COR-L47 (cell line): ENCODE measurements at places on chromosomes 5 and 9.

GRCh38 chr9:134033516-134034214, 8.4 kb downstream of the BRD3OS start:
- no peak for DNase-seq

DNA sequence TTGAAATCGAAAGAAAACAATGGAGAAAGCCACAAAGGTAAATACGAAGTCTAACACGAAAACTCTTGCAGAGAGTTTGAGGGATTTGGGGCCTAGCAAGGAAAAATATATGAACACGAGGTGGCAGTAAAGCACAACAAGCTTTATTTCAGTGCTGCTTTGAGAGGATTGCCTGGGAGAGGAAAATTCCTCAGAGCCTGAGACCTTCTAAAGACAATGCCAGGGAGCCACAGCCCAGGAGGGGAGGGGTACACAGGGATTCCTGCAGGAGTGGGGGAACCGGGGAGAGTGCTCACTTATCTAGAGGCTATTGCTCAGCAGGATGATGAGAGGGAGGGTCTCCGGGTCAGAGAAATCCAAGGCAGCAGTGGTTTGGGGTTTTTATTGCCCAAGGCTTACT, 134.9 kb upstream of the ADCY2 start:
- peak; percentile 25 for DNase-seq

GRCh38 chr9:115513148-115513547, 395.2 kb upstream of the TNC start:
- DNase-seq = no peak

GRCh38 chr9:90948156-90948555, 146.5 kb downstream of the SYK start:
- DNase-seq = no peak

DNA sequence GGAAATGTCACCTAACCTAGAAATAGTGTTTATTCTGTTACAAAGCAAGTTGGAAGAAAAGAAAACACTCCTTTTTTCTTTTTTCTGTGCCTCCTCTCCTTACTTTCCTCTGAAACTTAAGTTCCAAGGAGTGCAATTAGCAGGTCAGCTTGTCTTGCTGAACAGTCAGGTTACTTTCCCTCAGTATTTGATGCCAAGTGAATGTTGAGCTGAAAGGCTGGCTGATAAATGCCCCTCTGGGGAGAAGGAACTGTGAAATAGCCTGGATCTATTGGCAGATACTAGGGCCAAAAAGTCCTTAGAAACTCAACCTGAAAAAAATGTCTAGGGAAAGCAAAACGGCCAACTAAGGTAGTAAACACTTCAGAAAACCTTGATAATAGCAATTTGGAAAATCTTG, 43.6 kb downstream of the GRIA1 start:
- DNase-seq = no peak

DNA sequence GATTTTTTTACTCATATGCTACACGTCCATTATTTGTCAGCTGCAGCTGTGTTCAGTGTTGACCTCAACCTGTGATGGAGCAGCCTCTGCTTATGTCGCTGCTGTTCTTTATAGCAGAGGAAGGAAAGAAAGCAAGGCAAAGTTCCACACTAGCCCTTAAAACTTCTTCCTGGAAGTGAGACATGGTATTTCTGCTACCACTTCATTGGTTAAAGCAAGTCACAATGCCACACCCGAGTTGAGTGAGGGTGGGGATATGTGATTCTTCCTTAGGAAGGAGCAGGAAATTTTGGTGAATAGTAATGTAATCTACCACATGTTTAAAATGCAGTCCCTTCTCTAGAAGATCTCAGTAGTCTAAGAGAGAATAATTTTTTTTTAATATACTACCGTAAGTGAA, 224.8 kb upstream of the DMRT1 start:
- no peak for DNase-seq

GRCh38 chr9:126699401-126699881, 85.7 kb downstream of the LMX1B start:
- DNase-seq = no peak

GRCh38 chr9:13688223-13688989, 408.9 kb upstream of the MPDZ start:
- DNase-seq = peak; percentile 9

DNA sequence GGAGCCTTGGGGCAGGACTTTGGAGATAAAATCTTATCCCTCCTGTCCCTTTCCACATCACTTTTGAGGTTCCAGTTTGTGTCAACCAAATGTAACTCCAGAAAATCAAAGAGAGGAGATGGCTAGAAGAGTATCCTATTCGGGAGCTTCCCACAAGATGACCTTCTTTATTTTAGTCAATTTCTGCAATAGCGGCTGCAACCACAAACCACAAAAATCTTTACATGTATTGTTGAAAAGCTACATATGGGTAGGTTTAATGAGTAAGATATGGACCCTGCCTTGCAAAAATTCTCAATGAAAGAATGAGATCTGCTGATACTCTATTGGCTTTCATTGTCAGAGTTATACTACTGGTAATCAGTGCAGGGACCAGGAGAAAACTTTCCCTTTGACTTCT, 92.2 kb upstream of the MAMDC2 start:
- no peak for DNase-seq

- no peak for DNase-seq
These were observed 2.7 kb downstream of the IL31RA start for GRCh38 chr5:55853818-55854217.

DNA sequence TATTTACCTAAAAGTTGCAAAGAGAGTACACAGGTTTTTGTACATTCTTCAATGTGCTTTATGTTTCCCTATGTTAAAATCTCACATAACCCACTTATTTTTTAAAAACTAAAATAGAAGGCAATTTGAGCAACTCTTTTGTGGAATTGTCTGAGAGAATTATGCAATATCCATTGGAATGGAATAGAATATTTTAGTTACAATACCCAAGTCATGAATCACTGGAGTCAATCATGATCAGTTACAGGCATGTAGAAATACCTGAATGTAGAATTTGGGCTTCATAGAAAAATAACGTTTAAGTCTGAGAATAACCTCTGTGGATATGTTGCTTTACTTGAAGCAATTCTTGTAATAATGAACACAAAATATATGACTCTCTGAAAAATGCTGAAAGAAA, 143.3 kb downstream of the FGF10 start:
- no peak for DNase-seq

GRCh38 chr5:143051244-143052058, 281.3 kb downstream of the ARHGAP26 start:
- DNase-seq = no peak

DNA sequence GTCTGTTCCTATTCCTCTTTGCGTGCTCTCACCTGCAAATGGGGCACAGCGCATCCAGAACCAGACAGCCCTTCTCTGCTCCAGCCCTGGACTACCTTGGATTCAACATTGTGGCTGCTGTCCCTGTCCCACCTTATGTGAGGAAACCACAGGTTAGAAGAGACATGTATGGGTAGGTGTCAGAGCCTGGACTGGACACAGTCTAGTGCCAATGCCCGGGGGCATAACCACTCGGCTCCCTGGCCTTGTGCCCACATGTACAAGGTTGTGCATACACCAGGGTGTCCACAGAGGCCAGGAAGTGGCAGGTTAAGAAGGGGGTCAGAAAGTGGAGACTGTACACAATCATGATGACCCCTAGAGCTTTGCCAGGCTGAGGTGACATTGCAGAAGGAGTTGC, 22.1 kb upstream of the BRD3 start:
- no peak for DNase-seq

DNA sequence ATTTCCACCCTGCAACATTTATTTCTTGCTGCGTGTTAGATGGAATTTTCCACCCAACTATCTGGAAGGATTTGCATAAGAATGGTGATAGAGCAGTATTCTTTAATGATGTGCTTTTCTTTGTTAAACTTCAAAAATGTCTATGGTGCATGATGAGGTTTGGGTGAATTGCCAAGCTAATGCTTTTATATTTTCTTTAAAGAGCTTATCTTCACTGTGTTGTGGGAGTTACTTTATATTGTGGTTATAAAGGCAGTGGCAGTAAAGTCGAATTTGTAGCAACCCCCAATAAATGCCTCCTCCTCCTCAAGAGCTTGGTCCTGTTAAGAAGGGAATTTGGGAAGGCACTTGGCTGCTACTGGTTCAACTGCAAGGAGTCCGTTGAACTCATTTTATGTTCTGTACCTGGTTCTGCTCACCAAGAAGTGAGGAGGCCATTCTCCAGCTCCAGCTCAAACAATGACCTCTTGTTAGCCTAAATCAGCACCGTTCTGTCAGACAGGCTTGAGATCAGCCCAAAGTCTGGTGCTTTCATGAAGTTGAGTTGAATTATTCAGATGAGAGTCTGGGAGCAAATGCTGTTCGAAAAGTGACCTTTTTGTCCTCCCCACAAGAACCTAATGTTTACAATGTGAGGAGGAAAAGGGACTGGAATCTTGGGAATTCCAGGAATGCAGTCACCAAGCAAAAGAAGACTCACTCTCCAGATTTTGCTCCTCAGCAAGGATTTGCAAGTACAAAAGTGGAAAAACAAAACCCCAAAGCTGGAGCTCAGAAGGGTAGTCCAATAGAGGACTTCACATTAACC, 217.0 kb downstream of the TMEM38B start:
- no peak for DNase-seq

GRCh38 chr9:20570756-20571155, 51.5 kb downstream of the MLLT3 start:
- no peak for DNase-seq

DNA sequence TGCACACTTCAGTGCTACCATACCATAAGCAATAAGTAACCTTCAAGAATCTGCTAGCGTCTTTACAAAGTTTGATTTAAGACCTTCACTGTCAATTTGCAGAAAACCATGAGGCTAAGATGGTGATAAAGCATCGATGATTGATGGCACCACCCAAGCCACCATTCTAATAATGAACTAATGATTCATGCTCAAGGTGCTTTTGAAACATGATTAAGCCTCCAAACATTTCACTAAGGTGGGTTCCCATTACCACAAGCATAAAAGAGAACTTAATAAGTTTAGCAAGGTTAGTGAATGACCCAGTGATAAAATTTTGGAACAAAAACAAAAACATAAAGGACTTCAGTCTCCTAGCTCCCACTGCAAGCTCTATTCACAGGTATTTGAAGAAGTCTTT, 214.7 kb downstream of the FBXL17 start:
- DNase-seq = no peak

DNA sequence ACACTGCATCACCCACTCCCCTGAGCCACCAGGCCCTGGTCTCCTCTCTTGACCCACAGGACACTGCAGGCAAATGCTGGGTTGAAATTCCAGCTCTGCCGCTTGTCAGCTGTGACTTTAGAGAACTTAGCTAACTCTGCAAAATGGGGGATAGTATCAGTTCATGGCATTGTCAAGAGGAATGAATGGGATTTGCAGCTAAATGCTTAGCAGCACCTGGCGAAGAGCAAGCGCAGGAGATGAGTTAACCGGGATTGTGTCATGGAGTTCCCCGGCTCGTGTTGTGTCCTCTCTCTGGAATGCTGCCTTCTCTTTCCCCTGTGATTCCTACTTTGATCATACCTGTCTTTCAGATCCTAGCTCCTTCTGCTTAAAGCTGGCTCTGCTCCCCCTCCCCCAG, 67.1 kb downstream of the DAB2IP start:
- DNase-seq = no peak

- DNase-seq = no peak
These were observed 378.0 kb downstream of the MLLT3 start for GRCh38 chr9:20244271-20244670.

- peak; percentile 82 for DNase-seq
These were observed 281.0 kb downstream of the RASEF start for GRCh38 chr9:82781921-82782392.

- DNase-seq = no peak
These were observed 97.2 kb downstream of the NFIB start for GRCh38 chr9:14216612-14217194.

DNA sequence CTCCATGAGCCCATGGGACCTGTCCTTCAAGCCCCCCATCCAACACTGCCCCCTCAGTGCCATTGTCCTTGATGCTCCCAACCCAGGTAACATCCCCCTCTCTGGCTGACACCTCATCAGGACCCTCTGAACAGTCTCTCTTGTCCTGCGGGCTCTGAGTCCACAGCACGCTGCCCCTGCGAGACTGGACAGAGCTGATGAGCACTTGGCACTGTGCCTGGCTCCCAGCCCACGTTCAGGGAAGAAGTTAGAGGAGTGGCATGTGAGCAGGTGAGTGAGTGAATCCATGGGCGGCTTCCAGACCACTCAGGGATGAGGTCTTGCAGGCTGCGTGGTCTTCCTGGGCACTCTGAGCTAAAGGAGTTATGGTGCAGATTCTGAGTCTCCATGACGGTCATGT, 70.7 kb downstream of the PAX5 start:
- no peak for DNase-seq

DNA sequence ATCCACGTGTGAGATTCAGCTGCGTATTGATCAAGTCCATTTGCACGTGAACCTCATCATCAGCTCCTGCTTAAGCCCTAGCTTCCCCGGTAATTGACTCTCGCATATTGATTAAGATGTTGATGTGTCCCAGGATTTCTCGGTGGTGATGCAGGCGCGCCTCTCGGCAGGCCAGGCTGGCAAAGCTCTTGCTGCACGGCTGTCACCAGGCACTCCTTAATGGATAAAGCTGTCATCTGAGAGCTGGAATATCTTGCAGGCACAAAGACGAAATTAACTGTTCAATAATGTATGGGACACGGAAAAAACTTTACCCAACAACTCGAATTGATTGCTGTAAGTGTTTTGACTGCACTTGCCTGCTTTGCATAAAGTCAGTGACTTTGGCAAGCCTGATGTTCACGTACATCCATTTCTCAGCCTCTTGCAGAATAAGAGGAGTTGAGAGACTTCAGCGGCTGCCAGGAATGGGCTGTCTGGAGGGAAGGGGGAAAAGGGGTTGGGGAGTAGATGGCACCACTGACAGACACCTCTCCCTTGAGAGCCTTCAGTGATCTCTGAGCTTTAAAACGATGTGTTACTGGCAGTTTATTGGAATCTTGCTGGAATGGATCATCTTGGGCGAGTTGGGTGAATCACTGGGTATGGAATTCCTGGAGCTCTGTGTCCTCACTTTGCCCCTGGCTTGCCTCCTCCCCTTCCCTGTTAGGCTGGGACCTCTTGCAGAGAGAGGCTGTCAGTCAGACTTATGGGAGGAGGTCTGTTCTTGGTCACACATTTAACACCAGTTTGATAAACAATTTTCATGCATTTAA, 650.3 kb downstream of the CCDC171 start:
- DNase-seq = no peak

- peak; percentile 86 for DNase-seq
These were observed 535 bp upstream of the NFIB start for GRCh38 chr9:14314424-14314928.

DNA sequence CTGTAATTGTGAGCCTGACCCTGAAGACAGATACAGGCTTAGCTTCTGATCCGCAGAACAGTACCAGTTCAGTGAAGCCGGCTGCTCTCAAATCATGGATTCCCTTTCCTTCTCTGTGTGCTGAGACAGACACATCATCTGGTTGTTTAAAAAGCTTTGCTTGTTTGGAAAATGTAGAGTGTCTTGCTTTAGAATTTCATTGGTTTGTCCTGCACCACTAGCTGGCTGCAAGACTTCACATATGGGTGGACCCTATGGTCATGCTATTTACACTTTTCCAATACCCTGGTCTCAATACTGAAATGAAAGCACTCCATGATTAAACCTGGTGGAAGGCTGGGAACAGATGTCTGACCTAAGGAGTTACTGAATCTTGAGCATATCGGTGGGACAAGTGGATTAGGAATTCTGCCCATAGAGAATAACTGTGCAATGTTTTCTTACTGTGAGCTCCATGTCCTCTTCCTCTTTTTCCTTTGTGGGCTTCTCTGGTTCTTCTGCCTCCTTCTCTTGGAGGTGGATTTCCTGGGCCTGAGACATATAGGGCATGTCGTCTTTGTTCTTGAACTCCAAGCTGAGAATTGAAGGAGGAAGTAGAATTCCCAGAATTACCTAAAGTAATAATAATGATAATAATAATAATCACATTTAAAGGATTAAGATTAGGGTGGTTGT, 201.1 kb upstream of the KLF9 start:
- DNase-seq = no peak
